ENCODE measurements at places on chromosomes 12 and 14. TPM values are rescaled to one million over a fixed set of nuclear protein-coding genes. Genes with fewer than 3 reads are reported as not detected.

FSCB gene
- not detected for total RNA-seq

GRCh38 chr14:37048666-37049071, 123.7 kb downstream of the SLC25A21 start:
- no peaks in the 10 kb centered on the region for H3K36me3 ChIP-seq
- no peak overlapping the region for H3K27ac ChIP-seq
- H3K4me3 ChIP-seq: no peak overlapping the region
- DNase-seq: no peak
- H3K27me3 ChIP-seq: peaks cover 7% of the 10 kb centered on the region

SDR9C7 gene
- total RNA-seq: not detected

KRT6A gene
- total RNA-seq: not detected

- peaks cover 57% of the 10 kb centered on the region for H3K4me1 ChIP-seq
- no peaks in the 10 kb centered on the region for H3K36me3 ChIP-seq
- no peak overlapping the region for H3K4me3 ChIP-seq
- no peaks in the 10 kb centered on the region for H3K27me3 ChIP-seq
- no peak overlapping the region for H3K27ac ChIP-seq
These were observed 214.9 kb downstream of the ADAMTS20 start for GRCh38 chr12:43336962-43337555.

- H3K36me3 ChIP-seq: peaks cover 5% of the 10 kb centered on the region
- H3K4me1 ChIP-seq: peaks cover 31% of the 10 kb centered on the region
- no peaks in the 10 kb centered on the region for H3K27me3 ChIP-seq
- peak; percentile 73 for DNase-seq
- H3K27ac ChIP-seq: peak overlapping the region; percentile 27
These were observed 9.3 kb upstream of the USP15 start for GRCh38 chr12:62250671-62251608.

- H3K27ac ChIP-seq: no peak overlapping the region
- H3K4me3 ChIP-seq: no peak overlapping the region
- no peak for DNase-seq
- H3K36me3 ChIP-seq: no peaks in the 10 kb centered on the region
- peaks cover 27% of the 10 kb centered on the region for H3K27me3 ChIP-seq
These were observed 50.4 kb downstream of the SLC24A4 start for GRCh38 chr14:92373336-92373735.

DNA sequence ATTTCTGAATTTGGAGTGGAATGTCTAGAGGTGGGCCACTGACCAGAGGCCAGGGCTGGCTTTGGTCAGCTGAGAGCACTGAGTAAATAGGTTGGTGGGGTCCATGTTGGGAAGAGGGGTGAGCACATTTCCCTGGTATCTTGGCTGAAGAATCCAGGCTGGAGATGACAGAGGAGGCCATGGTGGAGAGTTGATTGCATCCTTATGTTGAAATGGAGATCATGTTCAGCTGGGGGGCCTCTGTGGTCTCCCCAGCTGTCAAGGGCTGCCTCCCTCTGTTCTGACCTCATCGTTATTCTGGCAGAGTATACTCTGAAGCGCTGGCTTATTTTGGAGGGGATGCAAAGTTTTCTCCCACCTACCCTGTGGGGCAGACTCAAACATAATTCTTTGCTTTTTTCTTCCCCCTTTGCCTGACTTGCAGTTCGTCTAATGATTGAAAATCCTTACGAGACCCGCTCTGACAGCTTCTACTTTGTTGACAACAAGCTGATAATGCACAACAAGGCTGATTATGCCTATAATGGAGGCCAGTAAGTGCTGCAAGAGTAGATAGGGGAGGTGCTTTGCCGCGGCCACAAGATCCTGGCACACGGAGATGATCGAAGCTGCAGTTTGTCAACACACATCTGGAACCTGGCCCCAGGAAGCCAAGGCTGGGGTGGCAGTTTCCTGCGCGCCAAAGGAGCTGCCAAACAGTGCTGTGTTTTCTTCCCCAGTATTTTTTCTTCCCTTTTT, 6.0 kb upstream of the ACADS start:
- peaks cover 48% of the 10 kb centered on the region for H3K36me3 ChIP-seq
- H3K27ac ChIP-seq: no peak overlapping the region
- H3K4me3 ChIP-seq: no peak overlapping the region
- no peak for DNase-seq
- H3K4me1 ChIP-seq: peaks cover 19% of the 10 kb centered on the region
- 0 out of 2 replicates have a peak, but pooled peaks cover under 1% of the 10 kb centered on the region for H3K27me3 ChIP-seq

PMCH gene
- not detected for total RNA-seq

KCNH3 gene
- not detected for total RNA-seq

DNA sequence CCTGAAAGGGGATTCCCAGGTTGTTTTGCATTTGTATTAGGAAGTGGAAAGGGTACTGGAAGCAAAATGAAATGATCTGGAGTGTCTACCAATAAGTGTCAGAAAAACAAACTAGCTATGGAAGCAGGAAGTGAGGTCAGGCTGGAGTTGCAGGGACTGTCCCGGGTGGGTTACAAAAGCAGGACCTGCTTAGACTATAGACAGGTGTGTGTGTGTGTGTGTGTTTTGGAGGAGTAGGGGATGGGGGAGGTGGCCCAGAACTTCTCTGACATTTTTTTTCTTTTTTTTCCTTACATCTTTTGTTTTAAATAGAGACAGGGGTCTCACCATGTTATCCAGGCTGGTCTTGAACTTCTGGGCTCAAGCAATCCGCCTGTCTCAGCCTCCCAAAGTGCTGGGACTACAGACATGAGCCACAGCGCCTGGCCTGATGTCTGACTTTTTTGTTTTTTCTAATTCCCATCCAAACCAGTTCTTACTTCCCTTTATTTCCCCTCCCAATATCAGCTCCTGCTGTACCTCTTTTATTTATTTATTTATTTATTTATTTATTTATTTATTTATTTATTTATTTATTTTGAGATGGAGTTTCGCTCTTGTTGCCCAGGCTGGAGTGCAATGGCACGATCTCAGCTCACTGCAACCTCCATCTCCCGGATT, 512 bp upstream of the RND1 start:
- H3K4me3 ChIP-seq: peak overlapping the region; percentile 91
- no peak overlapping the region for H3K27ac ChIP-seq
- H3K4me1 ChIP-seq: peaks cover 13% of the 10 kb centered on the region
- peaks cover 29% of the 10 kb centered on the region for H3K27me3 ChIP-seq
- H3K36me3 ChIP-seq: no peaks in the 10 kb centered on the region
- no peak for DNase-seq

INHBC gene
- total RNA-seq: not detected

KCNK13 gene
- total RNA-seq: not detected

DNA sequence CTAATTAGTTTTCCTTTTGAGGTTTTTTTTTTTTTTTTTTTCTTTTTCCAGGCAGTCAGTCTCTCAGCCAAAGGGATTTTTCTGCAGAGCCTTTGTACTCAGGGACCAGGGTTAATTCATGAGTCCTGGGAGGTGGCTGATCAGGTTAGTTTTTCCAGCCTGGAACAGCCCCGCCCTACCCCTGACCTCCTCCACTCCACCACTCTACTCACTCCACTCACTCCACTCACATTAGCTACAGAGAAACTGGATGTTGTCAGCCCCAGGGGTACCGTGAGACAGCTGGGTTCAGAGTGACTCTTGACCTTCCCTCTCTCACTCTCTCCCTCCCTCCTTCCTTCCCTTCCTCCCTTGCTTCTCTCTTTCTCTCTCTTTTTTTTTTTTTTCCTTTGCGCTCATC, 161.0 kb downstream of the CRADD start:
- no peak for DNase-seq
- H3K36me3 ChIP-seq: peaks cover 11% of the 10 kb centered on the region
- H3K27me3 ChIP-seq: no peaks in the 10 kb centered on the region

ANKS1B gene
- 0.15 TPM for total RNA-seq

DNA sequence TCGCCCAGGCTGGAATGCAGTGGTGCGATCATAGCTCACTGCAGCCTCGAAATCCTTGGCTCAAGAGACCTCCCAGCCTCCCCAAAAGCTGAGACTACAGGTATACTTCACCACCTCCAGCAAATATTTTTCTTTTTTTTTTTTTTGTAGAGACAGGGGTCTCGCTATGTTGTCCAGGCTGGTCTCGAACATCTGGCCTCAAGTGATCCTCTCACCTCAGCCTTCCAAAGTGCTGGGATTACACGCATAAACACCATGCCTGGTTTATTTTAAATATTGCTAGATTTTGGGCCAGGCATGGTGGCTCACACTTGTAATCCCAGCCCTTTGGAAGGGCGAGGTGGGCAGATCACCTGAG, 26.7 kb upstream of the UBC start:
- no peaks in the 10 kb centered on the region for H3K4me1 ChIP-seq
- H3K36me3 ChIP-seq: peaks cover 1% of the 10 kb centered on the region
- H3K27ac ChIP-seq: no peak overlapping the region
- no peaks in the 10 kb centered on the region for H3K27me3 ChIP-seq
- DNase-seq: no peak
- H3K4me3 ChIP-seq: no peak overlapping the region

EEF1AKMT3 gene
- total RNA-seq: 6.8 TPM

KRT6C gene
- total RNA-seq: not detected

DNA sequence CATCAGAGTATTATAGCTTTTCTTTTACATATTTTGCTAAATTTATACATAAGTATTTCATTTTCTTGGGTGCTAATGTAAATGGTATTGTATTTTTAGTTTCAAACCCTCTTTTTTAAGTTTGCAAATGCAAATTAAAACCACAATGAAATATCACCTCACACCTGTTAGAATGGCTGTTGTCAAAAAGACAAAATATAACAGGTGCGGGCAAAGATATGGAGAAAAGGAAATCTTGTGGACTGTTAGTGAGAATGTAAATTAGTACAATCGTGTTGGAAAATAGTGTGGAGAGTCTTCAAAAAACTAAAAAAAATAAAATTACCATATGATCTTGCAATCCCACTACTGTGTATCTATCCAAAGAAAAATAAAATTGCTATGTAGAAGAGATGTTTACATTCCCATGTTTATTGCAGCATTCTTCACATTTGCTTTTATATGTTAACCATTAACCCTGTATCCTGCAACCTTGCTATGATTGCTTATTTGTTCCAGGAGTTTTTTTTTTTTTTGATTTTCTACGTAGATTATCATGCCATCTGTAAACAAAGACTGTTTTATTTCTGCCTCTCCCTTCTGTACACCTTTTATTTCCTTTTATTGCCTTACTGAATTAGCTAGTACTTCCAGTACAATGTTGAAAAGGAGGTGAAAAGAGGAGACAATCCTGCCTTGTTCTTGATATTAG, 405.4 kb upstream of the MIS18BP1 start:
- no peak for DNase-seq
- H3K36me3 ChIP-seq: no peaks in the 10 kb centered on the region
- H3K4me1 ChIP-seq: no peaks in the 10 kb centered on the region
- no peak overlapping the region for H3K27ac ChIP-seq
- H3K27me3 ChIP-seq: no peaks in the 10 kb centered on the region

KCNMB4 gene
- 0.22 TPM for total RNA-seq

- H3K4me1 ChIP-seq: no peaks in the 10 kb centered on the region
- no peak overlapping the region for H3K4me3 ChIP-seq
- H3K27ac ChIP-seq: no peak overlapping the region
- no peak for DNase-seq
These were observed 14.8 kb downstream of the GPR19 start for GRCh38 chr12:12681061-12681765.

GRCh38 chr14:61452452-61452851, 131.1 kb downstream of the PRKCH start:
- no peaks in the 10 kb centered on the region for H3K36me3 ChIP-seq
- no peak for DNase-seq
- H3K27ac ChIP-seq: no peak overlapping the region
- H3K4me3 ChIP-seq: no peak overlapping the region

- peaks cover 27% of the 10 kb centered on the region for H3K36me3 ChIP-seq
- H3K27me3 ChIP-seq: no peaks in the 10 kb centered on the region
- peak; percentile 58 for DNase-seq
- H3K4me3 ChIP-seq: peak overlapping the region; percentile 44
- H3K27ac ChIP-seq: peak overlapping the region; percentile 76
These were observed 9.5 kb upstream of the KRT7 start for GRCh38 chr12:52223406-52224039.

CRACR2A gene
- total RNA-seq: 0.19 TPM

DNA sequence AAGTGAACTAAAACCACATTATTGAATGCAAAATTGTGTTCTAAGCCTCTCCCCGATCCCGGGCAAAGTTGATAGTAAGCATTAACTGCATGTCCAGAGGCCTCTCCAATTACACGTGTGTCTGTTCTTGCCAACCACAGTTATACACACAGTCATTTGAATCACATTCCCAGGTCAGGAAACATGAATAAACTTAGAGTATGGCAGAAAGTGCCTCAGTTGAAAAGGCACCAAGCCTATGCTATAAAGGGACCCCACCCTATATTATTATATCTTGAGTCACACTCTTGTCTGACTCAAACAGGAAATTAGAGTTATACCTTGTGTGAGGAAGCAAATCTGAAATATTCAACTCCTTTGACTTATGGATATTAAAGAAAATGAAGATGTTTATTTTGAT, 128.3 kb upstream of the STXBP6 start:
- H3K4me1 ChIP-seq: no peaks in the 10 kb centered on the region
- no peaks in the 10 kb centered on the region for H3K36me3 ChIP-seq
- no peak overlapping the region for H3K27ac ChIP-seq

DNA sequence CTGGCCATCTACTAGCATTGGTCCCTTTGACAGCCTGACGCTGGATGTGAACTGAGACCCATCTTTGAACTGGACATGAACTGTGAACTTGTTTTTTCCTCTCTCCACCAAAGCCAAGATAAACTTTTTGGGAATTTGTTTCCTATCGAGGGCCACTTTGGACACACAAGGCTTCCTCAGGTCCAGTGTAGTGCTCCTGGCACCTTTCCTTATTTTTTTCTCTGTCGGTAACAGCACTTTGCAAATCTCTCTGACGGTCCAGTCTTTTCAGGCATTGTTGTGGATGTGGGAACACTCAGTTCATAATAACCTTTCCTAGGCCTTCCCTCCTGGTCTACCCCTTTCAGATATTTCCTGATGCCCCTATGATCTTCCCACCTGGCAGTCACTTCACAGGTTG, 5.0 kb downstream of the KCNA1 start:
- DNase-seq: no peak
- peaks cover 36% of the 10 kb centered on the region for H3K27me3 ChIP-seq
- peaks cover 4% of the 10 kb centered on the region for H3K36me3 ChIP-seq
- H3K27ac ChIP-seq: no peak overlapping the region
- H3K4me3 ChIP-seq: no peak overlapping the region
- H3K4me1 ChIP-seq: no peaks in the 10 kb centered on the region

DNA sequence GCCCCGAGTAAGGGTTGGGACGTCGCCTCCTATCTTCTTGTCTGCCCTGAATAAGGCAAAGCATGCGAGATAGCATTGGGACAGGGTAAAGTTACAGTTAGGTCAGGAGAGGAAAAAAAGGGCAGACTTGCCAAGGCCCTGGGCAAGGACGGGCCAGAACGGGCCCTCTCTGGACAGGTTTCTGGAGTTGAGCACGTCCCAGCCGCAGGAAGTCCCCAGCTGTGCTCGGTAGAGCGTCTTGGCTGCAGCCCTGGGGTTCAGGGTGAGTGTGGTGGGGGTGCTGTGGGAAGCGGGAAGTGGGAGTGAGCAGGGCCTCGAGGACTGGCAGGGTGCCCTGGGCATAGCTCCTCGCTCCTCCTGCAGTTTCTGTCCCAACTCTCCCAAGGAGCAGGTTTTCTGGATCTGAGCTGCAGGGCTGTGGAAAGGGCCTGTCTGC, 5.4 kb downstream of the RPS6KL1 start:
- no peak overlapping the region for H3K4me3 ChIP-seq
- peaks cover 13% of the 10 kb centered on the region for H3K4me1 ChIP-seq
- no peaks in the 10 kb centered on the region for H3K36me3 ChIP-seq
- H3K27ac ChIP-seq: no peak overlapping the region

Measured in HFFc6 (cell line).